ENCODE measurements at places on chromosomes 5 and 9.

GRCh38 chr9:73081979-73082657 is 69.5 kb upstream of the ANXA1 start:
- DNase-seq, result peak; percentile 82

DNA sequence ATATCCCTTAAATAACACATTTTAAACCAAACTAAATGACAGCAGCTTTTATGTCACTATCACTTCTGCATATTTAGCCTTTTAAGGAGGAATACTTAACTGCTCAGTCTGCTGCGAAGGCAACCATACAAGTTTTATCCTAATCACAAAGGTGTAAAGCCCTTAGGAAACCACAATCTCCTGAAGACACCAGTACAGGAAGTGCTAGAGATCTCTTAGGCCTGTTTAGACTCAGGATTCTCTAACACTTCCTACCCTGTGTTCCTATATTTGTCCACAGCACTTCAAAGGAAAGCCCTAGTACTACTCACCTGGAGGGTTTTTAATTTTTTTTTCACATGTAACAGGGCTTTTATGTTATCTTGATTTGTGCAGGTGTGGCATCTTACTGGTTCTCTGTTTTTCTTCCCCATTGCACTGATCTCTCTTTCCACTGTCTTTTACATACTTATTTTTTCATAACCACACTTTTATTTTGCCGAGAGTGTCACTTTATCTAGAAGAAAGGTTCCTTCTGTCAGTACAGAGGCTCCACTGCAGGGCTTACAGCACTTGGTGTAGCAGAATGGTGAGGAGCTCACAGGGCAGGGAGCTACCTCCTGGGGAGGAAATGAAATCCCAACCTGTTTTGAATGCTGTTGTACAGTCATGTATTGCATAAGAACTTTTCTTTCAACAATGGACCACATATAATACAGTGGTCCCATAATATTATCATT is 1060.6 kb upstream of the ACO1 start:
- DNase-seq, result no peak

DNA sequence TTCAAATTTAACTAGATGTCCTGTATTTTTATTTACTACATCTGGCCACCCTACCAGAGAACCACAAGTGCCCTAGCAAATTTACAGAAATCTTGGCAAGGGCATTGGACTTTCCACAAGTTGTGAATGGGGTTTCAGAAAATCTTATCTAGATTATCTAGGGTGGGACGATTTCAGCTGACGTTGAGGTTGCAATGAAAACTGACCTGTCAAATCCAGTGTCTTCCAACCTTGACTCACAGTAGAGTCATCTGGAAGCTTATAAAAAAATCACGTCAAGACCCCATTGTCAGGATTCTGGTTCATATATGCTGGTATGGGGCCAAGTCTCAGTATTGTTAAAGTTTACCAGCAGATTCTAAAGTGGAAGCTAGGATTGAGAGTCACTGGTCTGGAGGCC is 109.6 kb upstream of the ACTBL2 start:
- DNase-seq, result no peak

DNA sequence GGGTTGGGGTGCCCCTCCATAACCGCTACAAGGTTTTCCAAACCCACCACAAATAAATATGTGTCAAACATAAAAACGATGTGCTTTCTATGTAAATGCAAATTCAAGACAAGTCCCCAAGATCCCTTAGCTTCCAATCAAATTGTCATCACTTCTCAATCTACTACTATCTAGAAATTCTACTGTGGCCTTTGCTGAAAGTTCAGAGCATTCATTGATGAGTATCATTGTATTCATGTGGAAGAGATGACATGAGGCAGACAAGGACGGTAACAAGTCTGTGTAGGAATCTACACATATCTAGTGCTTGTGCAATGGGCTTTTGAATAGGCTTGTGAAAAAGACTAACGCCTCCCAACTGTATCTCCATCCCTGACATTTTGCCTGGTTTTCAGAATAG is 524.6 kb downstream of the PDE4D start:
- no peak for DNase-seq

DNA sequence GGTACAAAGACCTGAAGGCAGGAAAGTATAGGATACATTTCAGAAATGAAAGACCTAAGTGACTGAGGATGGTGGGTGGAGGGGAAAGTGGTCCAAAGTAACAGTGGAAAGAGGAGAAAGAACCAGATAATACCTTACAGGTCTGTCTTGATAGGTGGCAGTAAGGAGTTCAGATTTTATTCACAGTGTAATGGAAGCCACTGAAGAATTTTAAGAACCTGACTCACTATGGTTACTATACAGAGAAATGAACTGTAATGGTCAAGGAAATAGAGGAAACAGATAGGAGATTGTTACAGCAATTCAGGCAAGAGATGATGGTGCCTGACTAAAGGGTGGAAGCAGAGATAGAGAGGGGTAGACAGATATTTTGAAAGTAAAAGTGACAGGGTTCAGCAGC is 46.5 kb downstream of the EPB41L4A start:
- DNase-seq, result peak; percentile 5
